ENCODE measurements at places on chromosomes 12 and 14. TPM values are rescaled to one million over a fixed set of nuclear protein-coding genes. Genes with fewer than 3 reads are reported as not detected.

Gene TCL1A
- total RNA-seq, result not detected

Gene ZNF385A
- 0.65 TPM for total RNA-seq

Gene KCNA5
- not detected for total RNA-seq

Gene CDC42BPB
- total RNA-seq, result 104 TPM

Gene CLEC2A
- total RNA-seq, result not detected

Gene KERA
- total RNA-seq, result not detected

Gene TAS2R9
- not detected for total RNA-seq

DNA sequence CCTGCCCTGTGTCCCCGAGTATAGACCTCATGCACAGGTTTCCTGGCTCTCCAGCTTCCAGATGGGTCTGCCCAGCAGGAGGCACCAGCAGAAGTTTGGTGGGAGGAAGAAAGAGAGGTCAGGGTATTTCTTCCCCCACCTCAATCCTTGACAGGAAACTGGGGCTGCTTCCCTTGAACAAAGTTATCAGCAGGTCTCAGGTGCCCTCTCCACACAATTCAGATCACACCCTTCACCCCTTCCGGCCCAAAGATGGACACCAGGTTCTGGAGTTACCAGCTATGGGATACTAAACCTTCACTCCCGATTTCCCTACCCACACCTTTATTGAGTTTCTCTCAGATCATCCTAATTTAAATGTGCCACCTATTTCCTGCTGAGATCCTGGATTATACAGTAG lies 1.2 kb downstream of the SART3 start:
- DNase-seq, result no peak

DNA sequence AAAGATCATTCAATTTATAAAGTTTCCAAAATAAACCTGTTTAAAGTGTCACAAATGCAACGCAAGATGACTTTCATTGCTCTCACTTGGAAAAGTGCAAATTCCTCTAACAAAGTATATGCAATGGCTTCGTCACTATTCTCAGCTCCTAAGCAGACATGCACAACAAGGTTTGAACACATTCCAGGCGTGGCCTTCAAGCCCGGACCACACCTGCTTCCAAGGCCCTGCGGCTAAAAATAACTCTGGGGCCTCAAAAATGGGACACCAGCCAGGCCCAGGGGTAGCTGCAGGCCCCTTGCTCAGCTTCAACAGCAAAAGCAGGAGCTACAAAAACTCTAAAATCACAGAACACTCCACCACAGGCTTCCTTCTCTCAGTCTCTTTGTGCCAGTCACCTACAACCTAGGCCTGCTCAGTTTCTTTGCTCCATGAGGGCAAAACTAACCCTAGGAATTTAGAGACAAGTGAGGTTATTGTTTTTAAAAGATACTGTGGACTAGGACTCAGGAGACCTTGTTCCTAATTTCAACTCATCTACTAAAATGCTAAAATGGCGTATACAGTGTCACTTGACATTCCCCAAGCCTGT lies 29.3 kb downstream of the DUSP16 start:
- no peak for DNase-seq

- peak; percentile 15 for DNase-seq
Measured at GRCh38 chr14:26204728-26205479, 392.9 kb downstream of the NOVA1 start.

DNA sequence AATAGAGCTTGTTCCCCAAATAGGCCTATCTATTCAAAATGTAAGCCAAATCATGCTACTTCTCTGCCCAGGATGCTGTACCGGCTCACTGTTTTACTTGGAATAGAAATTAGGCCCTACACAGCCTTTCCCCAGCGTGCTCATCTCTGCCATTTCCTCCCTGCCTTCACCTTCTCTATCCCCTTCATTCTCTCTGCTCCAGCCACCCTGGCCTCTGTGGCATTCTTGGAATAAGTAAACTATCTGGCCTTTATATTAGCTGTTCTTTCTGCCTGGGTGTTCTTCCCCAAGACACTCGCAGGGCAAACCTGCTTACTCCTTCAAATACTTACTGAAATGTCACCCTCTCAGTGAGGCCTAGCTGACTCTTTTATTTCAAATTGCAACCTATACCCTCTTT lies 30.9 kb upstream of the DYRK2 start:
- no peak for DNase-seq

- no peak for DNase-seq
Measured at GRCh38 chr12:31783996-31784645, 55.3 kb upstream of the AMN1 start.

- DNase-seq, result no peak
Measured at GRCh38 chr12:129381715-129382114, 522.1 kb downstream of the TMEM132D start.

- no peak for DNase-seq
Measured at GRCh38 chr12:16329594-16329993, 17.9 kb upstream of the MGST1 start.

DNA sequence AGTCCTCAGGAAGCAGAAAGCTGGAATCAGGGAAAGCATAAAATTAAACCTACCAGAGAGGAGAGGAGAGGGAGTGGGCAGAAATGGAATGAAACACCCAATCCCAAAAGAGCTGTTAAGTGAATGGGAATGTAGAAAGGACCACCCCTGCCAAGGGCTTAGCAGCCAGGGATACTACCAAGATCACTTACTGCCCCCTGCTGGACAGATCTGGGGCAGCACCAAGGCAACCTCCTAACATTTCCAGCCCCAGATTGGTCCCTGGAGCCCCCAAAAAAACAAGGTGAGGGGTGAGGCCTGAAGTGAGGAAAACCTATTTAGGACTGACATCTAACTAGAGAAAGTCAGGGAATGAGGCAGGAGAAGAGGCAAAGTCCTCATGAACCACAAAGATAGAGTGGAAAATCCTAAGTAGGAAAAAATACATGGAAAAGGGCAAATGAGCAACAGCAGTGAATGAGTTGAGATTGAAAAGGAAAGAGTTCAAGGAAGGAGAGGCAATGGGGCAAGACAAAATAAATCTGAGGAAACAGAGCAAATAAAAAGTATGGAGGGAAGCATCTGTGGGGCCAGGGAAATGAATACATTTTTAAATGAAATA lies 11.2 kb upstream of the FKBP11 start:
- peak; percentile 77 for DNase-seq

DNA sequence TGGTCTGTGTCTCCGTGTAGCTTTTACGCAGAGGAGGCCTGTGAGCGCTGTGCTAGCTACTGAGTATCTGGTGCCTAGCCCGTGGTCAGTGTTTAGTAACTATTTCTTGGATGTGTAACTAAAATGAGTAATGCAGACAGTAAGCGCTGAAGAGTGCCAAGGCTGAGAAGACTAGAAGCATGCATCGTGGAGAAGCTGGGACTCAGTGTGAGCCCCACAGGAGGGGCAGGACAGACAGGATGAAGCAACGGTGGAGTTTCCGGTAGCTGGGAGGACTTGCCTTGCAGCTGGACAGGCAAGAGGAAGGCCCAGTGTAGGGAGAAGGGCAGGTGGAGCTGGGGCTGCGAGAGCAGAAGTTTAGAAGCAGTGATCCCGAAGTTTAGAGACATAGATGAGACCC lies 233.4 kb upstream of the FKBP4 start:
- no peak for DNase-seq

GRCh38 chr14:72513346-72513745 lies 380.6 kb downstream of the DPF3 start:
- DNase-seq, result no peak

GRCh38 chr14:105083926-105084685 lies 18.9 kb upstream of the GPR132 start:
- DNase-seq, result no peak

DNA sequence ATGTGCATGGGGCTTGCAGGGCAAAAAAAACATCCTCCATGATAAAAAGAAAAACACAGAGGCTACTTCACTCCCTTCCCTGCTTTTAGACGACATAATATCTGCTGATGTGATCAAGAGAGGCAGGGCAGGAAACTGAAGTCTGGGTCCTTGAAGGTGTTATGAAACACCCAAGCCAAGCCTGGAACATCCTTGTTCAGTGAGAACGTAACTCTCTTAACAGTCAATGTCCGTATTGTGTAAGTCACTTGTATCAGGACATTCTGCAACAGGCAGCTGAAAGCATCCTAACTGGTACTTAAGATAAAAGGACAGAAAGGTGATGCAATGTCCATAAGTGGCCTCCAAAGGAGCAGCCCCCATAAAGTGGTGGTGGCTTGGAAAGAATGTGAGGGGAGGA lies 20.0 kb downstream of the KCNK10 start:
- no peak for DNase-seq

DNA sequence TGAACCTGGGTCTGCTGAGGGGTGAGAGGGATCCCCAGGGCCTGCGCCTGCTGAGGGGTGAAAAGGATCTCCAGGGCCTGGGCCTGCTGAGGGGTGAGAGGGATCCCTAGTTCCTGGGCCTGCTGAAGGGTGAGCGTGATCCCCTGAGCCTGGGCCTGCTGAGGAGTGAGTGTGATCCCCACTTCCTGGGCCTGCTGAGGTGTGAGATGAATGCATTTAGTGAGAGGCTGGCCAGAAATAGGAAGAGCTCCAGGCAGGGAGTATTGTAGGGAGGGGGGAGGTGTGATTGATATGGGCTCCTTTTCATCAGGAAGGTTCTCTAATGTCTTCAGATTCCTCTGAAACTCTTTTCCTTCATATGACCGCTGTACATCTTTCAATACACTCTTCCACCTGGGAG lies 43.0 kb downstream of the FAM186A start:
- no peak for DNase-seq
